AML-193 (cell line): ENCODE measurements at places on chromosomes 16 and 17.
A peak's percentile ranks its signal among the peaks of the same experiment; 100 is the strongest.

- no peak for DNase-seq
These were observed 233.1 kb upstream of the AXIN2 start for GRCh38 chr17:65794572-65794971.

GRCh38 chr17:9254841-9255240 is 233.5 kb downstream of the NTN1 start:
- DNase-seq: no peak

GRCh38 chr17:21214015-21214776 is at the start of gene TMEM11:
Gene TMEM11 (minus strand): TSS chr17:21214161. CDS start chr17:21214152, 9 bp downstream.
- peak; percentile 97 for DNase-seq

DNA sequence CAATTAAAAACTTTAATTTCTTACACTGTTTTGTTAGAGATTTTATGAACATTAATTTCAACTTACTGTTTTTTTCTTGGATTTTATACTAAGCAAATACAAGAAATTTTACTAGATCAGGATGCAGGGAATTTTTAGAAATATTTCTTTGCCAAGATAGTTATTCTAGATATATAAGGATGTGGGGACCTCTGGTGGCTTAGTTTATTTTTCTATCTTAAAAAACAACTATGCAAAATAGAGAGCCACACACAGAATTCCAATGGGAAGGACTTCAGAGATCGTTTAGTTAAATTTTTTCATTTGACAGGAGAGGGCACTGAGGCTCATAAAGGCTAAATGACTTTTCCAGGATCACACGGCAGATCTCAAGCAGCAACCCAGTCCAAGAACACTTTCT is 23.0 kb upstream of the CAPNS2 start:
- no peak for DNase-seq

DNA sequence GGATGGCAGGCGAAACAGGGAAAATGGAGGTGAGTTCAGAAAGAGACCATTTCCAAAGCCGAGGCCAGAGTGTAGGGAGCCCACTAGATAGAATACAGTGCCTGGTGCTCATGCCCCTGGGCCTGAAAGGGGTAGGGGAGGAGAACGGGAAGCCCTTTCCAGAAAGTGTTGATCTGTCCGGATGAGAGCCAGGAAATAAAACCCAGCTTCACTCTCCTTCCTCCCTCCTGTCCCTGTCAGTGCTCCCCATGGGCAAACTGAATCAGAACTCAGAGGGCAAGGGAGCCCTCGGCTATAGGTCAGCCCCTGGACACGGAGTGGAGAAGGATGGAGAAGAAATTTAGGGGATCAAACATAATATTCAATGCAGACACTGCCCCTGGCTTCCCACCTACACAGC is 57.7 kb upstream of the RPL38 start:
- DNase-seq: no peak

GRCh38 chr16:71754652-71755051 is 30.2 kb upstream of the PHLPP2 start:
- DNase-seq: no peak

- no peak for DNase-seq
These were observed 30.2 kb downstream of the TENT4B start for GRCh38 chr16:50183316-50183715.

- peak; percentile 58 for DNase-seq
These were observed 50.3 kb downstream of the KPNA2 start for GRCh38 chr17:68085771-68086381.

DNA sequence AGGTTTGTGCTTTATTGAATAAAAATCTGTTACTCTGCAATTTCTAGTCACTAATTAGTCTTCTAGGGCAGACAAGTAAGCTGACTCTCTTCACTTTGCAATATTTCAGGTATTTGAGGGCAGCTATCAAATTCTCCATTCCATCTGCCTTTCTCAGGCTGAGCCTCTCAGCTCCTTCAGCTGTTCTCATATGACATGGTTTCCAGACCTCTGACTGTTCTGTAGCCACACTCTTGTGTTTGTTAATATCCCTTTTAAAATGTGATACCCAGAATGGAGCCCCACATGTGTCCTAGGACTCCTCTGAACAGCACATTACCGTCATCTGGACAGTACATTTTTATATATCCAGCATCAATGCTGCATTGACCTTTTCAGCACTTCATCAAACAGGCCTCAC is 46.1 kb upstream of the MTMR4 start:
- no peak for DNase-seq

DNA sequence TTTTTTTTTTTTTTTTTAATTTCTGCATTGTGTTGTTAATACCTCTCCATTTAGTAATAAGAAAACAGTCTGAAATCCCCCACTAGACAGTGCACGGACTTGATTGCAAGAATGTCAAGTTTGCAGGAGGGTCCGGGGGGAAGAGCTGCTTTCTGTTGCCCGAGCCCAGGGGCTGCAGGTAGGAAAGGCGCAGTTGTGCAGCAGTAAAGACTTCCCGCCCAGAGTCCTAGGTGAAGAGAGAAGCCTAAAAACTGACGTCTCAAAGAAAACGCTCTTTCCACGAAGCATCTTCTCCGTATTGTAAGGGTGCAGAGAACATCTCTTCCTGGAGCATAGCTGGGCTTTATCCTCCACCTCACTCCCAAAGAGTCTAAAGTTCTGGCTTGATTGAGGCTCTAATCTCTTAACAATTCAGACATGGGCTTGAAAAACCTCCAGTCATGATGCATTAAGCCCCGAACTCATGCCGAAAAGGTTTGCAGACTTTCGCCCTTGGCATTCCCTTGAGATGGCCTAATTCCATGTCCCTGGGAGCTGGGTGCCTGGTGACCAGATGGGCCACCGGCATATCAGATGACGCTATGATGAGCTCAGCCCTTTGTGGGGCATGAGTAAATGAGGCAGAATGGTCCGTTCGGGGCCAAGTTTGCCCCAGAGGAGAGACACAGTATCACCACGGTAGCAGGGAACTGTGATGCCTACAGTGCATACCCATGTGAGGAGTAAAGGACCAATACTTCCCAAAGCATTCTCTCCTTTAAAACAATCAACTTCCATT is 436.2 kb upstream of the ZFHX3 start:
- no peak for DNase-seq

DNA sequence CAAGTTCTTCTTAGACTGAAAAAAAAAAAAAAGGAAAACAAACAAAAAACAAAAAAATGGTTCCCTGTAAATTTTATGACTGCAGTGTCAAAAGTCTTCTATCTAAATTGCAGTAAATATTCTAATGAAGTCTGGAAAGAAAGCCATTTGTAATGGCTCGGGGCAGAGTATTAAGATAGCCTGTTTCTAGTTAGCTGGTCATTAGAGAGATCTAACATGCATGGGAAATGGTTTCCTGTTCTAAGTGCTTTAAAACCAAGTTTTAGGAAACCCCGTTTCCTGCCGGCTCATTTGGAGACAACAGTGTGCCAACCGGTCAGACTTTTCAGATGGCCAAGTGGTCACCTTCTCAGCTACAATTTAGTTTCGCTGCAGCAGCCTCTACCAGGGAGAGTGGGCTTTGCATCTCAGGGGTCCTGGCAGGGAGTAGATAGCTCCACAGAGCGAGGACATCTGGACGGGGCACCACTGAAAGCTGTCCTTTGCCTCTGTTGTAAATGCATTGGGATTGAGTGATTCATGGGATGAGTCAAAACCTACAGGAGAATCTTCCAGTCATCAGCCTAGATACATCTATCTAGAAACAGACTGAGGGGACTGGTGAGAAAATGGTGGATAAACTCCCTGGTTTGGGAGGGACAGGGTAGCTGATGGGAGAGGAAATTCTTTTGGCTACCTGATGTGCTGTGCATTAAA is 473.2 kb upstream of the SALL1 start:
- no peak for DNase-seq

DNA sequence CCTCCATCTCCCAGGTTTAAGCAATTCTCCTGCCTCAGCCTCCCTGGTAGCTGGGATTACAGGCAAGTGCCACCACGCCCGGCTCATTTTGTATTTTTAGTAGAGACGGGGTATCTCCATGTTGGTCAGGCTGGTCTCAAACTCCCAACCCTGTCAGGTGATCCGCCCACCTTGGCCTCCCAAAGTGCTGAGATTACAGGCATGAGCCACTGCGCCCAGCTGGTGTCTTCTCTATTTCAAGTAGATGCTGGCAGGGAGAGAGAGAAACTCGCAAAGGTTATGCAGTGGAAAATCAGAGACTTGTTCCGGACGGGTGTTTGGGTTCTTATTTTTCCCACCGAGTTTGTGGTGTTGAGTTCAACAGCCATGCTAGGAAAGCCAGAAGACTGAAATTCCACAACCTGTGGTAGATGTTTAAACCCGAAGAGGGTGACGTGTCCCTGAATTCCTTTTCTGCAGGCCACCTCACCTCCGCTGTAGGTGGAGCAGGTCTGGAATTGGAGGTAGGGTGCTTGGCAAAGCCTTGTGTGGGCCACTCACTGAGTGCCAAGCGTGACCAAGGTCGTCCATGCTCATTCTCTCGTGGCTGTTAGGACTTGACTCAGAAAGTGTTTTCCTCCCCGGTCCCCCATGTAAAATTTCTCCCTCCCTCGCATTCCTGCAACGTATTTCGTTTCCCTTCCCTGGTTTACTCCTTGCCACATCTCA is 7.3 kb upstream of the ZDHHC7 start:
- DNase-seq: no peak

- DNase-seq: no peak
These were observed 9.3 kb downstream of the CHD9 start for GRCh38 chr16:53064081-53064578.
